NCI-H1048 (cell line): ENCODE measurements at places on chromosomes 12 and 14.

GRCh38 chr12:93180566-93180965 is 197.2 kb upstream of the NUDT4 start:
- no peak for DNase-seq

DNA sequence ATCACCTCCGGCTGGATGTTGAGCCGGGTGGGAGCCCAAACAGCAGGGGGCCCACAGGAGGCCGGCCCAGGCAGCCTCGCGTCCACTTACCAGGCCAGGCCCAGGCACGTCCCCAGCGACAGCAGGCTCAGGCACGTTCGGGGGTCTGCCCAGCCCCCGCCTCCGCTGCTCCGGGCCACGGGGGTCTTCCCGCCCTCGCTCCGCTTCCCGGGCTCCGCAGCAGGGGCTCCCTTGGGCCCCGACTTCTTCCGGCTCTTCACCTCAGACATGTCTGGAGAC is 216 bp downstream of the IKBIP start:
- DNase-seq, result no peak

DNA sequence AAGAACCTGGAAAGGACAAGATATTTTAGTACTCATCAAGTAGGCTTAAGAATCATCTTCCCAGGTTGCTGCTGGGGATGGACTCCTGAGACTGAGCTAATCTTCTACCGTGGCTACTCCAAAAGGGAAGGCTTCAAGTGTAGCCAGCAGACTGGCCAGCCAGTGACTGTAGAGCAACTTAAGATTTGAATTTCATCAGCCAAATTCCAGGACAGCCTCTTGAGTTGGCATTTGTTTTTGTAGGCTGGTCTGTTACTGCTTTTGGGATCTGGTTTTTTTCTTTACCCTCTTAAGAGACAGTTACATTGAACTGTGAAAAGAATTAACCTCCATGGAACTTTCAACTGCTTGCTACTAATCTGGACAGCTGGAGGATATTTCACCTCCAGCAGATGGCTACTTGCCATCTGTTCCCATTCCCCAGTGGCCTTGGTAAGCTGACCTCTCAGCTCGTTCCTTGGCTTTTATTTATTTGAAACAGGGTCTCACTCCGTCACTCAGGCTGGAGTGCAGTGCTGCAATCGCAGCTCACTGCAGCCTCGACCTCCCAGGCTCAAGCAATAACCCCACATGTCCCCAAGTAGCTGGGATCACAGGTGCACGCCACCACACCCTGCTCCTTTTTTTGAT is 20.7 kb downstream of the VTI1B start:
- no peak for DNase-seq

- DNase-seq, result no peak
Measured at GRCh38 chr12:121810833-121811433, 7.1 kb downstream of the SETD1B start.

GRCh38 chr14:92706386-92706785 is 42.0 kb downstream of the LGMN start:
- no peak for DNase-seq

DNA sequence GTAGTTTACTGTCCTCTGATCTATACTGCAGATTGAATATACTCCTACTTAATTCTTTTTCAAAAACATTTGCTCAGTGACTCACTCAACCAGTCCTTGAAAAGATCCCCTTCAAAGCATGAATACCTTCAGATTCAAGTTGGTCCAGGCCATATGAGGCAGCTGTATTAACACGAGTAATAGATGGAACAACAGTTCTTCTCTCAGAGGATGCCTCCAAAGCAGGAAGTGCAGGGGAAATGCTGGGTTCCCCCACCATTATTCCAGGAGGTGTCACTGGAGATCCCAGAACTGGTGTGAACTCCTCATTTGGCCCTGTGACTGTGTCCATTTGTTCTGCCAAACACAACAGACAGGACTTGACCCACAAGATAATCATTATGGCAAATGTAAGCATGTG is 20.6 kb downstream of the ARMH4 start:
- no peak for DNase-seq

GRCh38 chr14:102924632-102925588 is 2.4 kb downstream of the AMN start:
- DNase-seq, result no peak

DNA sequence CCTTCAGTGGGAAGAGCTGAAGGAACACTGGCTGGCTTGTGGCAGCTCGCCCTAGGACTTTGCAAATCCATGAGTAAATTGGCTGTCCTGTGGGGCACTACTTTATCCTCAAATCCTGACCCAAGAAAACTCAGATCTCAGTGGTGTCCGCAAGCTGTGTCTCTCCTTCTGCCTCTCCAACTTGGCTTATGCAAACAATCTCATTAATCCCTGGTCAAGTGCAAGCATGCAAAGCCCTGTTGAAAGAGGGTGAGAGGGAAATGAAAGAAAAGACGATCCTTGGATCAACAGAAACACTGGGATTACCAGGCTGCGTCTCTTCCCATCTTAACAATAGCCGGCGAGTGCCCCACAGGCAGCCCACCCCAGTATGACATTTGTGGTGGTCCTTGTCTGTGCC is 901.6 kb downstream of the BCL11B start:
- no peak for DNase-seq

DNA sequence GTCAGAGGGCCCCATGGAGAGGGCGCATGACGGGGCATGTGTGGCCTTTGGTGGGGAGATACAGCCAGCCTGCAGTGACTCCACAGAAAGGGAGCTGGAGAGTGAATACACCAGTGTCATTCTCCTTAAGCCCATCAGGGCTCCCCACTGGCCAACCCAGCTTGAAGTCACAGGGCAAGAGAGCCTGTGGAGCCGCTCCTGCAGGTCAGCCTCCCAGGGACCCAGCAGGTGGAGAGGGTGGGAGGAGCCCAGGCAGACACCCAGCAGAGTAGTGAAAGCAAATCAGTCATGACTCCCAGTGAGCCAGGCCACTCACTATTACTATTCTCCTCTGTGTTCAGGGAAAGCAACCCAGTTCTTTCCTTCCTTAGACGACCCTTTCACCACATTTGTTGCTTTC is 110.0 kb upstream of the CPM start:
- no peak for DNase-seq

DNA sequence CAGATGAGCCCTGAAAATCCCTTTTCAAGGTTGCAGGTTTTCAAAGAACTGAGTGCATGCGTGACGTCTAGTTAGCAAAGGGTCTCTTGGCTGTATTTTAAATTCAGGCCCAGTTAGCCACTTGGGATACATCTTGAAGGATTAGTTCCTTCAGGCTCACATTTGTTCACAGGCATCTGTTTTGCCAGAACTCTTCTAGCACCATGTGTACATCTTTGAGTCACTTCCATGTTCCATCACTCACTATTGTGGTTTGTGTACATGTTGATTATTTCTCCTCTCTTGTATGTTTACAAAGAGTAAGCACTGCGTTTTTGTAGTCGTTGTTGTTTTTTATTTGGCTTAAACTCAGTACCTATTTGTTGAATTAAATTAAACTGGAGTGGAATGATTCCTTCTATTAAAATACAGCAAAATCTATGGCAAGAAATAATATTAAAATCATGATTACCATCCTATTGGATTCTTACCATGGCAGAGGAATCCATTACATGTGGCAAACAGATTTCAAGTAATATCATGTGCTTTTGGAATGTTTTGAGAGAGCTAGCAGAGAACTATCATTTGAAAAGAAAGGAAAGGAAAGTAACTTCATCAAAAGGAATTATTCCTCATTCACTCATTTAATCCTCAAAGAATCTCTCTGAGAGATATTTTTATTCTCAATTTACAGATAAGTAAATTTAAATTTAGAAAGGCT is 438.9 kb upstream of the FAR2 start:
- DNase-seq, result no peak

GRCh38 chr12:5622280-5622679 is 190.4 kb downstream of the NTF3 start:
- DNase-seq, result no peak

DNA sequence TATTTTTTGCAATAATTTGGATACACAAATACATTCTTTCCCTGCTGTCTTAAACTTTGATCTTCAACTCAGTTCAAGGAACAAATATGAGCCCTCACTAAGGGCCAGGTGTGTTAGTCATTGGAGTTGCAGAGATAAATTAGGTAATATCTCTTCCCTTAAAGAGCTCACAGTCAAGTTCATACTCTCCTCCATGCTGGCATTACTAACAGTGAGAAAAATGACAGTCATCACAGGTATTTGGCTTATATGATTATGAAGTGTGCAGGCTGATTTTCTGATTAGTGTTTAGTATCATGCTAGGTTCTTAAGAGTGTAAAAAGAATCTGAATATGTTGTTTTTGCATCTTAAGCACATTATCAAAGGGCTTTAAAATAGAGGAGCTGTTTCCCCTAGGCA is 594.7 kb downstream of the CCER1 start:
- no peak for DNase-seq

DNA sequence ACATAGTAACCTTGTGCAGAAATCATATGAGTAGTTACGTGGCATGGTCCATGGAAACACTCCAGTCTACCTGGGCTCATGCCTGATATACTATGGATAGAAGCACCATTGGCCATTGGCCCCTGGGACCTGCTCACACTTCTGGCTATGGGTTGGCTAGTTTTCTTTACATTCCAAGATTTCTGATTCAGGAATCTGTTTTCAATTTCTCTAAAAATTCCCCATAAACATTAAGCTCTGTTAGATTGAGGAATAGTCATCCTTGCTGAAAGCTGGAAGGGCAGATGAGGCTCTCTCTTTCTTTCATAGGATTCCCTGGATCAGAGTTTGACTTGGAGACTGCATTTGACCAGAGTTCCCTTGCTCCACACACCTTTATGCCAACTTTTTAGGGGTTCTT is 37.3 kb upstream of the RAP1B start:
- no peak for DNase-seq

DNA sequence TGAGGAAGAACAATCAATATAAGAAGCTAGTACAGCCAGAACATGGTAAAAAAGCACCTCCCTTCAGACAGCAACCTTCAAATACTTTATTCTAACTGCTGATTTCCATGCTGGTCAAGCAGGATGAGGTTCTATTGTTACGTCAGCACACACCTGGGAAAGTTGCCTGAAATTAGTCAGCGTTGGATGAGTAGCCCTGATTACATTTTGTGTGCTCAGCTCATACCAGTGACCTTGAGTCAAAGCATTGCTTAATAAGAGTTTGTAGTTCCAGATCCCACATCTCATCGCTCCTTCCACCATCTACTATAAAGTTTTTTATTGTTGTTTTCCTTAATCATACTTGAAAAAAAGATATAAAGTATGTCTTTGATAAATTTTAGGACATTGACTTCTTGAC is 361.5 kb downstream of the EGLN3 start:
- DNase-seq, result no peak

DNA sequence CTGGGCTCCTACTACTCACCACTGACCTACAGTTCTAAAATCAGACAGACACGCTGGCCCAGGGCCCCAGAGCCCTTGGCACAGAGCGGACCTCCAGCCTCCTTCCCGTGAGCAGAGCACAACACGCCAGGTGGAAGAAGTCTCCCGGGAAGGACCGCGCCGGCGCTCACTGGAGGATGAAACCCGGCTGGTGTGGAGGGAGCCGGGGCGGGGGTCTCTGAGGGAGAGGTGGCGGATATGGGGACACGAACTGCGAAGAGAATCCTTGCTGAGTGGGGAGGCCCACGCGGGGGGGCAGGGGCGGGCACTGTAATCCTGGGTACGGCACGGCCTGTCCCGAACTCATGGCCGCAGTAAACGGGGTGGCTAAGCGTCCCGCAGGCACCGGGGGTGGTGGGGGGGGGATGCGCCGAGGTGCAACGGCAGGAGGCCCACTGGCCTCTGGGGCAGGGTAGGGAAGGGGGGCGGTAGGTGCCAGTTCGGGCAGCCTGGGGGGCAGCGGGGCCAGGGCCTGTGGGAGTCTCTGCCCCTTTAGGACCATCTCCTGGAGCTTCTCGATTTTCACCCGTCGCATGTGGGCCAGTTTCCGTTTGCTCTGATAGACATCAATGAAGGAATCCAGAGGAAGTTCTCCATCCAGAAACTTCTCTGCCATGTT is 28.8 kb downstream of the VPS37B start:
- no peak for DNase-seq

- no peak for DNase-seq
Measured at GRCh38 chr14:58944343-58944967, 244.0 kb upstream of the DAAM1 start.

DNA sequence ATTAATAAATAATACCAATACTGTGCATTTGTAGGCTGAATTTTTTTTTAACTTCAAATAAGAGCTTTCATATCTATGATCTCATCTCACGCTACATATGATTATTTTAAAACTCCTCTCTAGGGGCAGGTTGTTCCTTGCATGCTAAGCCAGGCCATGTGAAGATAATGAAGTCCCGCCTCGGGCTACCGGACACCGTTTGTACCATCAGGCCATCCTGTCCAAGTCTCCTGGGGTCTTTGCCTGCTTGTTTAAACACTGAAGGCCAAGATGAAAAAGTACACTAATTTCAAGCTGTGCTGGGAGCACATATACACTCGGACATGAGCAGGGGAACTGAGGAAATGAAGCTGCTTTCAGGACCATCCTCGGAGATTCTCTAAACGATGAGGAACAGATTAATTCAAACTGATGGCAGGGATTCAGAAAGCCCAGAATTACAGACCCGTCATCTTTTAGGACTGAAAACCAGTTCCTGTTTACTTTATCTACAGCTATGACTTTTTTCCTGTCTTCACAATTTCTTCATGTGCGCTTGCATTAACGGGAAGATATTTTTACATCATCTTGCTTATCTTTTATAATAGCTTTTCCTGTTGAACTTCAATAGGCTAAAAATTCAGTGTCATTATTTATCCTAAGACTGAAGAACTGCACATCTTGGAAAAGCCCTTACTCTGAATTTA is 6.3 kb upstream of the ABHD12B start:
- DNase-seq, result no peak

GRCh38 chr12:110921262-110921661 is 883 bp upstream of the MYL2 start:
- DNase-seq, result no peak

- DNase-seq, result no peak
Measured at GRCh38 chr12:97482143-97482693, 19.6 kb downstream of the RMST start.

DNA sequence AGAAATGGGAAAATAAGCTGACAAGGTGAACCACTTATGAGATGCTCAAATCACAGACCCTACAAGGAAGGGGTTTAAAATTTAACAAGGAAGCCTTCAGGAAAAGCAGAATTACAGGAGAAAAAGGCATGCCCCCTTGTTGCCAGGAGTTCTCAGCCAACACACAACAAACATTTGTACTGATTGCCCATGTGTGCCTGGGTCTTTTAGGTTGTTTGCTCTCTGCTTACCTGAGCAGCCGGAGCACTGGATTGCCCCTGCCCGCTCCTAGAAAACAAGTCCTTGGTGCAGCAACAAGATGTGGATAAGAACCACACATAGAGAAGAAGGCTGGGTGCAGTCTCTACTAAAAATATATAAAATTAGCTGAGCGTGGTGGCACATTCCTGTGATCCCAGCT is 3.4 kb downstream of the DRAM1 start:
- DNase-seq, result no peak

DNA sequence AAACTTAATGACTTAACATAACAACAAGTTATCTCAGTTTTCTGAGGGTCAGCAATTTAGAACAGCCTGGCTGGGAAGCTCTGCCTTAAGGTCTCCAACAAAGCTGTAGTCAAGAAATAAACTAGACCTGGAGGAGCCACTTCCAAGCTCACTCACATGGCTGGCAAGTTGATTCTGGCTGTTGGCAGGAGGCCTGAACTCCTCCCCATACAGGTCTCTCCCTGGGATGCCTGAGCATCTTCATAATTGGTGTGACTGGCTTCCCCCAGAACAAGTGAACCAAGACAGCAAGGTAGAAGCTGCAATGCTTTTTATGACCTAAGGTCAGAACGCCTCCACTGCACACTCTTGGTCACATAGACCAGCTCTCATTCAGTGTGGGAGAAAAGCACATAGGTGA is 128.3 kb downstream of the SAMD4A start:
- DNase-seq, result no peak
